ENCODE measurements at places on chromosomes 12 and 14. TPM values are rescaled to one million over a fixed set of nuclear protein-coding genes. Genes with fewer than 3 reads are reported as not detected.

COQ5 gene
- total RNA-seq: 32.0 TPM

PMCH gene
- not detected for total RNA-seq

DNA sequence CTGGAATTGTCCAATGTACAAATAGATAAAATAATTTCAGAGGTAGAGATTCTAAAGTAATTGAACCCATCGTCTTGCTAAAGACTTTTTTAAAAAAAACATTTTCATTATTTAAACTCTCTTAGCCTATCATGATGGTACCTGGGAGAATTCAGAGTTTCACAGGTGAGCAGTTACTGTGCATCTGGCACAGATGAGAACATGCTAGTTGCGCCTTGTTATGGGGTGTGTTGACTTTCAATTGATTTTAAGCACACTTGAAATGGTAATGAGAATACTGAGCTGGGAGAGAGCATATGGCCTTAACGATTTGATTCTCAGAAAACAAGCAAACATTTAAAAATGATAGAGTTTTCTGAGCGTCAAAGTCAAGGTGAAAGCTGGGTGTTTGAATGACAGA, 66.6 kb downstream of the FLRT2 start:
- H3K36me3 ChIP-seq: no peaks in the 10 kb centered on the region
- peak overlapping the region; percentile 58 for H3K4me3 ChIP-seq
- H3K27me3 ChIP-seq: no peaks in the 10 kb centered on the region
- H3K27ac ChIP-seq: peak overlapping the region; percentile 81

DNA sequence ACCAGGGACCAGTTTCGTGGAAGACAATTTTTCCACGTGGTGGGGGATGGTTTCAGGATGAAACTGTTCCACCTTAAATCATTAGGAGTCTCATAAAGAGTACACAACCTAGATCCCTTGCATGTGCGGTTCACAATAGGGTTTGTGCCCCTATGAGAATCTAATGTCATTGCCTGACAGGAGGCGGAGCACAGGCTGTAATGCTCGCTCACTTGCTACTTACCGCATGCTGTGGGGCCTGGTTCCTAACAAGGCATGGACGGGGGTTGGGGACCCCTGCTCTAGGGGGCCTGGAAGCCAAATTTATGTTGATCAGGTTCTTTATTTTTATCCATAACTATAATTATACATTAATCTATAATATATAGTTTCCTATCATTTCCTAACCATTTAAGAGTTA, 315.3 kb downstream of the MED13L start:
- no peaks in the 10 kb centered on the region for H3K4me1 ChIP-seq
- H3K36me3 ChIP-seq: no peaks in the 10 kb centered on the region
- DNase-seq: no peak
- peaks cover 2% of the 10 kb centered on the region for H3K27me3 ChIP-seq
- no peak overlapping the region for H3K4me3 ChIP-seq
- H3K27ac ChIP-seq: no peak overlapping the region

DNA sequence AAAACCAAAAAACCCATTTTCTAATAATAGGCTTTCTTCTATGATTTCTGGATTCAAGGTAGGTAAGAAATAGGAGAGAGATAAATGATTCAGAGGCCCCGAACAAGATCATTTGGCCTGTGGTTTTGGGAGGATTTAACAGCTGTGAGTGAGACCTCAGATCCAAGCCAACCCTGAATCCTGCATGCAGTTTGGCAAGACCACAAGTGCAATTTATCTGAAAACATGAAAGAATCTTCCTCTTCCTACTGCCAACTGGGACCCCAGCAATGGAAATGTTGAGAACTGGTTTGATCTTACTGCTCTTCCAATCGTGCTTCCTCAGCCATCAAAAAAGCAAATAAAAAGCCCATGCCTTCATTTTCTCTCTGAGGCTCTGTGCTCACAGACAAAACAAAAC, 519.7 kb upstream of the TBX3 start:
- no peaks in the 10 kb centered on the region for H3K4me1 ChIP-seq
- no peak overlapping the region for H3K27ac ChIP-seq
- no peaks in the 10 kb centered on the region for H3K27me3 ChIP-seq
- H3K36me3 ChIP-seq: no peaks in the 10 kb centered on the region
- H3K4me3 ChIP-seq: no peak overlapping the region

All from glutamatergic neuron (in vitro differentiated cells).